Right renal pelvis (tissue), 4 donors: ENCODE measurements at places on chromosomes 7 and 10. TPM values are rescaled to one million over a fixed set of nuclear protein-coding genes. Genes with fewer than 3 reads are reported as not detected.

DNA sequence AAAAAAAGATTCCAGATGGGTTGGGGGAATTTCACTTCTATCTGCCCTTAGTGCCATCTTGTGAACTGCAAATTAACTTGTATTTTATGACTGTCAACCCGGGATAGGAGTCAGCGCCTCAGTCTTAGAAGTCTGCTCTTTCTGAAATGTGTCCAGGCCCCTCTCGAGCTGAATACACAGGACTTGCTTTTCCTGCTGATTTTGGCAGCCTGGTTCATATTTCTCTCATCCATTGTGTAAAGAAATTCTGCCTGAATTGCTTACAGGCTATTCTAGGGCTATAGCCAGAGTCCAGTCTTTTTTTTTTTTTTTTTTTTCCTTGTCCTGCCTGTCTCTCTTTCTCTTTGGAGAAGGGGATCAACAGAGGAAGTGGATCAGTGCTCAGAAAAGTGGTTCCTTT lies 24.6 kb downstream of the GATA3 start:
- no peak for DNase-seq

- DNase-seq: peak; percentile 80
Measured at GRCh38 chr10:70816220-70816894, 609 bp downstream of the SGPL1 start.

DNA sequence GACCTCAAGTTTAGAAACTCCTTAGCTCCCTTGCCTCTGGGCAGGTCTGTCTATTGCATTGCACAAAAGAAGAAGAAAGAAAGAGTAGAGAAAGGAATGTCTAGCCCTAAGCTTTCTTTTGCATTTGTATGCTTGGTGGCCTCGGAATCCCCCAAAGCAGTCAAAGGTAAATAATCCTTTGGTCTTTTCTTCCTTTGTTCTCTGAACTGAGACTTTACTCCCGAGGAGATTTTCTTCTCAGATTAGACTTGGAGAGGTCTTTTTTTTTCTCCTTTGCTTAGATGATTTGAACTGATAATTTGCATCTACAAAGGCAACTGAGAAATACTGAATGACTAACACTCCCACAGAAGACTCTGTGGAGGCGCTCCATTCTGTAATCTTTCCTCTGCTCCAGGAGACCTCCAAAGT lies 93.2 kb downstream of the AKR1D1 start:
- no peak for DNase-seq

DNA sequence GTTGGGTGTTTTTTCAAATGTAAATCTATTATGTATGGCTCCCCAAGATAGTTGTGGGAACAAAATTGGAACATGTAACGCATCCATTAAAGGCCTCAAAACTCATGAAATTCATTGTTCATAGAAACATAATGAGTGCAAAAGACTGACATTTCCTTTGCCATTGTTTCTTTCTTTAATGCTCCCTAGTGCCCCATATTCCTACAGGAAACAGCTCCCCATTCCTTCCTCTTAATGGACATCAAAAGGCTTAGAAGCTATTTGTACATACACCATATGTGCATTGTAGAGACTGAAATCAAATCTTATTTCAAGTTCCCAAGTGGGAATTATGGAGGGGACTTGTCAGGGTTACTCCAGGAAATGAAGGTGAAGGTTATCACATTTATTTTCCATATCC lies 139.1 kb downstream of the AHR start:
- no peak for DNase-seq

- DNase-seq: no peak
Measured at GRCh38 chr7:33099154-33099940, 9.9 kb downstream of the RP9 start.

BCL7B gene
- 43.0 TPM for polyA plus RNA-seq
